ENCODE measurements at places on chromosomes 11 and 22.

- DNase-seq = no peak
Observed at GRCh38 chr11:4064278-4064955, 30.2 kb upstream of the RRM1 start.

- no peak for DNase-seq
Observed at GRCh38 chr11:93001806-93002205, 32.4 kb downstream of the MTNR1B start.

DNA sequence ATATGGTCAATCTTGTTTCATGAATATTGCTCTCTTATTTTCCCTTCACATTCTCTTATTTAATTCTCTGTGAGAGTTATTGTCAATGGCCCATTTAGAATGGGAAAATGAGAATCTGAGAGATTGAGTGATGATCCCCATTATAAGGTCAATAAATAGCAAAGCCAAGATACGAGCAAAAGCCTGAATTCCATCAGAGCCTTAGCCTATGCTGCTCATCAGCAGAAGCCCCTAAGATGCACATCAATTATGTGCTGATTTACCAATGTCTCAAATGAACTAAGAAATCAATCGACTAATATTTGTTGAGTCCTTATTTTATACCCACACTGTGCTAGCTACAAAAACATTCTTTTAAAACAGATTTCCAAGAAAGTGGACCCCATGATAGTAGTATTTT is 330.8 kb upstream of the DDI1 start:
- no peak for DNase-seq

- no peak for DNase-seq
Observed at GRCh38 chr11:100294748-100295147, 392.3 kb upstream of the ARHGAP42 start.

GRCh38 chr11:1782831-1783724 is 19.4 kb upstream of the CTSD start:
- no peak for DNase-seq

DNA sequence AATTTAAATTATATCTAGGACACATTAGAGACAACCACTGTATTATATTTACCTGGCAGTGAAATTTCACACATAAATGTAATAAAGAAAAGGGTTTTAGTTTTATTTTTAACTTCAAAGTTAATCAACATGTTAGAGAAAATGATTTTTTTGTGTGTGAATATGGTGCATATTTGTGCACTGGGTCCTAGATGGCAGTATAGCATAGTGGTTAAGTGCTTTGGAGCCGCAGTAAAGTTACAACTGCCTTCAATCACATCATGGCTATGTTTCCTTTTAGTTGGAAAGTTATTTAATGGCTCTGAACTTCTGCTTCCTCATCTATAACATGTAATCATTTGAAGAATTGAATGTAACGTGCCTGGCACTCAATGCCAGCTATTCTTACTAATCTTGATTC is 108.9 kb upstream of the DDI1 start:
- DNase-seq = no peak

DNA sequence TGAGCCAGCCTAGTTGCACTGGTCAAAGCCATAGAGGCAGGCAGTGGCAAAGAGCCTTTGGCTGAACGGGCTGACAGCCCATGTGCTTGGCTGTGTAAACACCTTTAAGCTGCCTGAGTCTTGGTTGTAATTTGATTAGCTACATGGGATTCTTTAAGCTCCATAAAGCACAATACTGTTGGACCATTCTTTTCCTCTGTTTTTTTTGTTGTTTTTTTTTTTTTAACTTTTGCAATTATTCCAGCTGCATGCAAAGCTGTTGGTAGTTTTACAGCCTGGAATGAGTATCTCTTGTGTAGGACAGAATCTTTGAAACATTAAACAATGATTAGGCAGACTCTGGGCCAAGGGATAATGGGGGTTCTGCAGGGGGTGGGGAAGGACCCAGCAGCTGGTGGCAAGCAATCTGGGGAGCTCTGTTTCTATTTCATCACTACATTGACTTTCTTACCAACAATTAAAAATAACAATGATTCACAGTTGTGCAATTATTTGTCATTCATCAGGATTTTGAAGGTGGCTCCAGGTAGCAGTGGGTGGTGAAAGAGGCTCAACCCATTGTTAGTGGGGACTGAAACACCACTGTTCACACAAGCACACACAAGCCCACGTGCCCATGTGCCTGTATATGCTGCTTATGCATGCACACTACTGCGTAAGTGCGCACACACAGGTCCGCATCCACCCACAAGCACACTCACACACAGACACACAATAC is 69.5 kb upstream of the CSNK2A3 start:
- no peak for DNase-seq

DNA sequence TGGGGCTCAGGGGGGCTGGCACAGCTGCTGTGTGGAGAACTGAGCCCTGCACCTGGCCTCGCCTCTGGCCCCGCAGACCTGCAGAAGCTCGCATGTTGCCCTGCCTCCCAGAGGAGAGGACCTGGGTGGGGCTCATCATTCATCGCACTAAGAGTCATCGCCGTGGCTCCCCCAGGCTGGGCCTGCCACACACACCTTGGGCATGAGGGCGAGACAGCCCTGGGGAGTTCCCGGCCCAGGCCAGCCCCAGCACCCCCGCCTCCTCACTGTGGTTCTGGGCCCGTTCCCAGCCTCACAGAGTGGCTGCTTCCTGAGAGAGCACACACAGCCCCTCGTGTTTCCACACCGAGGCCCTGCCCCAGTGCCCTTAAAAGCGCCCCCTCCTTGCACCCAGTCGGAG is 694.6 kb downstream of the TBC1D22A start:
- no peak for DNase-seq

GRCh38 chr22:39901565-39902146 is 772 bp downstream of the GRAP2 start:
- DNase-seq = no peak

Measured in posterior cingulate gyrus (tissue), 11 donors.